ENCODE measurements at places on chromosomes 3 and 15.

DNA sequence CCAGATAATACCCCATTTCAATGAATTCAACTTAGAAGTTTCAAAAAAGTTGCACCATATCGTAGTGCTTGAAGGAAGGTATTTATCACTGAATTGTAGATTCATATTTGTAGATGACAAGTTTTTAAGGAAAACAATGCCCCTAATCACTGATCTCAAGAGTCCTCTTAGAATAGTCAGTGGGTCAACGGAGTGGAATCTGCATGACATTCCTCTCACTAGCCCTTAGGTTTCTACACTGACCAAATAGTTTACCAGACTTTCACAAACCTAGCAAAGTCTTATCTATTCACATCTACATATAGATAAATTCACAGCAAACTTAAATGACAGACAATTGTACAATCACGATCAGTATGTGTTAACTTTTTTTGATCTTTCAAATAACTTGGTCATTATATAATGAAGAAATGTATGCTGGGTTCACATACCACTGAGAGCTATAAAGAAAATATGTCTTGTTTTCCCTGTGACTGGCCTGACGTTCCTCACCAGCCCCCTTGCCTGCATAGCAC is 35.7 kb upstream of the PHLDB2 start:
- DNase-seq: no peak

DNA sequence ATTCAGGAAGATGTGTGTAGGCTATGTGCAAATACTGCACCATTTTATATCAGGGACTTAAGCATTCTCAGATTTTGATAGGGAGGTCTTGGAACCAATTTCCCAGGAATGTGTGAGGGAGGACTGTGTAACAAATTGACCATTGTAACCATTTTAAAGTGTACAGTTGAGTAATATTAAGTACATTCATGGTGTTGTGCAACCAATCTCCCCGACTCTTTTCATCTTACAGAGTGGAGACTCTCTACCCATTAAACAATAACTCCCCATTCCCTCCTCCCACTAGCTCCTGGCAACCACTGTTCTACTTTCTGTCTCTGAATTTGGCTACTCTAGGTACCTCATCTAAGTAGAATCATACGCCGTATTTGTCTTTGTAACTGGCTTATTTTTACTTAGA is 5.1 kb downstream of the RCN2 start:
- DNase-seq: no peak

GRCh38 chr3:2343031-2343682 is 244.5 kb downstream of the CNTN4 start:
- no peak for DNase-seq

DNA sequence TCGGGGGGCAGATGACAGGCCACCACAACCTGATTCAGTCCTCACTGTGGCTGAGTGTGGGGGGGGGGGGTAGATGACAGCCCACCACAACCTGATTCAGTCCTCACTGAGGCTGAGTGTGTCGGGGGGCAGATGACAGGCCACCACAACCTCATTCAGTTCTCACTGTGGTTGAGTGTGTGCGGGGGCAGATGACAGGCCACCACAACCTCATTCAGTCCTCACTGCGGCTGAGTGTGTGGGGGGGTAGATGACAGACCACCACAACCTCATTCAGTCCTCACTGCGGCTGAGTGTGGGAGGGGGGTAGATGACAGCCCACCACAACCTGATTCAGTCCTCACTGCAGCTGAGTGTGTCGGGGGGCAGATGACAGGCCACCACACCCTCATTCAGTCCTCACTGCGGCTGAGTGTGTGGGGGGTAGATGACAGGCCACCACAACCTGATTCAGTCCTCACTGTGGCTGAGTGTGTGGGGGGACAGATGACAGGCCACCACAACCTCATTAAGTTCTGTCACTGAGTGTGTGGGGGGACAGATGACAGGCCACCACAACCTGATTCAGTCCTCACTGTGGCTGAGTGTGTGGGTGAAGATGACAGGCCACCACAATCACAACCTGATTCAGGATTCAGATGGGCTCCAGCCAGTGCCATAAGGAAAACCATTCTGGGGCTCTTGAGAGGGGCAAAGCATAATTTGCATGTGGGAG is 16.9 kb downstream of the ZNF717 start:
- DNase-seq: no peak

- no peak for DNase-seq
Measured at GRCh38 chr15:94398001-94398400, 166.6 kb downstream of the MCTP2 start.

GRCh38 chr3:191216510-191216909 is 17.5 kb downstream of the OSTN start:
- no peak for DNase-seq

DNA sequence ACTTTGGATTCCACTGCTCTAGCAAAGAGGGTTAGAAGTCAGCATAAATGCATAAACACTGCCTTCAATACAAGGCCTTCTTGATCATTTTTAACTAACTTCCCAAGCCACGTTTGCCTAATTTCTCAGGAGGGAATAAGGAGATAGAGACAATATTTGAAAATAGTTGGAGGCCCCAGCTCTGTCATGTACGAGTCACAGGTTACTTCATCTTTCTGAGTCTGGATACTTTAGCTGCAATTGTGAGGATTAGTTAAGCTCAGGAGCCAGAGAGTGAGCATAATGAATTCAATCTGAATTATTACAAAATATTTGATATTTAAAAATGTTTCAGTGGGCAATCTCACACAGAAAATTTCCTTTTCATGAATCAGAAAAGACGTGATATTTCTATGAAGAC is 298.9 kb downstream of the SHOX2 start:
- no peak for DNase-seq

DNA sequence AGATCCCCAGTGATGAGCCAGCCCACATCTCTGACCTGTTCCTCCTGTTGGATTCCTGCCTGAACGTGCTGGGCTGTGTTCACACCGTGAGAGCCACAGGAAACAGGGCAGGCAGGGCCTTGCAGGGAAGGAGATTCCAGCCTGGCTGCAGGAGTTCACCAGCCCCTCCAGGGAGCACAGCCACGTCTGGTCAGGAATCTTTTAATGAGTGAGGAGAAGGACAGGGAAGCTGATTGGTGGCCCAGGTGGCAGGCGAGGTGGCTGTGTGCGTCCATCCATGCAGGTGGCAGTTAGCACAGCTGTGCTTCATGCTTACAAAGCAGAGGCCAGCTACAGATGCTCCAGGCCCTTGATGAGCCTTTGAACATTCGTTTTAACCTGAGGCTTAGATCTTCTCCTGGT is 10.5 kb downstream of the LRRK1 start:
- no peak for DNase-seq

- DNase-seq: no peak
Measured at GRCh38 chr3:104909198-104909597, 457.5 kb upstream of the ALCAM start.

- no peak for DNase-seq
Measured at GRCh38 chr15:32646291-32646690, 4.8 kb downstream of the SCG5 start.

- no peak for DNase-seq
Measured at GRCh38 chr3:62771331-62772072, 103.7 kb downstream of the CADPS start.

DNA sequence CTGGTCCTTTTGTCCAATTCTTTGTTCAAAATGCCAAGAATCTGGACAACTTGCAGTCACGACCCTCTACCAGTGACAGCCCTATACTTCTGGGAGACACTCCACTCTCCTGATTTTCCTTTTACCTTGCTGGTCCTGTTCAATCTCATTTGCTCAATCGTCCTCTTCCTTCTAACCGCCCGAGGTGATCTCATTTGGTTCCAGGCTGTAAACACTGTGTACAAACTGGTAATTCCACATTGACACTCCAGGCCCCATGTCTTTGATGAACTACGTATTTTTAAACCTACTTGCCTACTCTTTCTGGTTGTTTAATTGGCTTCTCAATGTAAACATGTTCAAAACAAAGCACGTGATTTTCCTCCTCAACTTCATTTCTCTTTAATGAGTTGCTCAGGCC is 23.7 kb upstream of the C3orf49 start:
- no peak for DNase-seq

DNA sequence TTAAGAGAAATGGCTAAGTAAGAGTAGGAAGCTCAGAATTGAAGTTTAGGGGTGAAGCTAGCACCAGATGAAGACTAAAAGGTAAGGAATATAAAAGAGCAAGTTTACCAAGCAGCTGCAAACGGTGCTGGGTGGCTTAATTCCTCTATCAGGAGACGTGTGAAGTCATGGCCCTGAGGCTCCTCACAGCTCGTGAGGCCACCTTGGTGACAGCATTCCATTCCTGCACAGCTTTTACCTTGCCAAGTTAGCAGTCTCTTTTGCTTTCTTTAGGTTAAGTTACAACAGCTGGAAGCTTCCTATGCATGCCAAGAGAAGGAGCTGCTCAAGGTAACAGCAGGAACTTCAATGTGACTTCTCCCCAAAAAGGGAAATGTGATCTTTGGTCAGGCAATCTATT is 6.4 kb downstream of the TMCO5A start:
- DNase-seq: no peak

DNA sequence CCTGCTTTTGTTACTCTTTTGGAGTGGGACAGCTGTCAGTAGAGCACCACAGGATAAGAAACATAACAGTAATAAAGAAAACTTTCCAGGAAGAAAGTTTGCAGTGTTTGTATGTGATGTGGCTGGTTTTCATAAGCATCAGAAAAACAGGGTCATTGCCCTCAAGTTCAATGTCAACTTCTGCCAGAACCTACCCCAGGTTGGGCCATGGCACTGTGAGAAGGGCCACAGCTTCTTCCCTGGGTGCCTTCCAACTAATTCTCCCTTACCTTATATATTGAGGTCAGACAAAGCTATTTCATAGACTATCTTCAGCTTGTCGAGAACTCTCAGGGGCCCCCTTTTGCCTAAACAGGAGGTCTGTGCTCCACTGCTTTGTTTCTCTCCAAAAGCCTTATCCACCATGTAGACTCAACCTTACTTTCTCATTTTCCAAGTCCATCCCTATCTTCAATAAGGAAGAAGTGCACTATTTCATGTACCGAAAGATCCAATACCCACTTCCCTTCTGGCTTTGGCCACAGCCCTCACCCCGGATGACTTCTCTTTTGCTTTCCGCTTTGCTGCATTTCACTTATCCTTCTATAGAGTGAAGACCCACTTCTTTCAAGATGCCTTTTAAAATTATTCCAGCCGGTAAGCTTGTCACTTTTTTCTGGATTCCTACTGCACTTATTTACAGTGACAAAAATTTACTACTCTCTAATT is 38.2 kb upstream of the PLCL2 start:
- no peak for DNase-seq

- DNase-seq: no peak
Measured at GRCh38 chr3:52247409-52248164, 2.0 kb downstream of the PPM1M start.

DNA sequence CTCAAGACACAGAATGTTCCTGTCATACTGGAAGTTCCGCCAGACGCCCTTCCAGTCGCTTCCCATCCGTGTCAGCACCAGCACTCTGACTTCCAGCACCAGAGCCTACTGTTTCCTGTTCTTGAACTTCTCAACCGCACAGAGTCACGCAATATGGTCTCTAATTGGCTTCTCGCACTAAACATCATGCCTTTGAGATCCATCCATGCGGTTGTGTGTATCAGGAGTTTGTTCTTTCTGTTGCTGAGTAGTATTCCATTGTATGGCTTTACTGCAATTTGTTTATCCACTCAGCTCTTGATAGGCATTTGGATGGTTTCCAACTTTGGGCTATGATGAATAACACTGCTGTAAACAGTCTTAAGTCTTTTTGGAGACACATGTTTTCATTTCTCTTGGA is 112.1 kb downstream of the LRRK1 start:
- no peak for DNase-seq

GRCh38 chr3:14494279-14494972 is 45.7 kb downstream of the GRIP2 start:
- DNase-seq: no peak

DNA sequence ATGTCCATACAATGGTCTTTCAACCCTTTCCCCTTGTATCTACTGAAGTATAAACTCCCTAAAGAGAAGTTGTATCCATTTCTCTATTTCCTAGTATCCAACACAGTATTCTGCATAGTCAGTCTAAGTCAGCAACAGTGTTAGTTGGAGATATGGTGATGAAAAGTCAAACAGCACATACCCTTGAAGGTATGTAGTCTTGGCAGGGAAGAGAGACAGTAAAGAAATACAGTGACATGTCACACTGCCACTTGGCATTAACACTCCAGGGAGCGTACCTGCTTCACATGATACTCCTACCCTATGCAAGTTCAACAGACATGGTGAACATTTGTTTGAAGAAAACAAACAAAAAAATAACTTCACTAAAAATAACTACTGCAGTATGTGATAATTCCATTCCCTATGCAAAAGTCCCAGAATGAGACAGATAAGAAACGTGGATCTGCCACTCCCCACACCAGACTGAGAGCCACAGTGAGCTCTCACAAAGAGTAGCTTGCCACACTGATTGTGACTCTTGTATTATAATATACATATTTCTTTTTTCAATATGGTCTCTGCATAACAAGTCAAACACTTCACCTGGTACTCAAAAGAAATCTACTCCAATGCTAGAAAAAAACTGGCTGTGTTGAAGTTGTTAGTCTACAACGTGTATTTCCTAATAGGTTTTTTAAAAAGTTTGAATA is 5.9 kb downstream of the PDCD10 start:
- no peak for DNase-seq

- no peak for DNase-seq
Measured at GRCh38 chr3:2544212-2544611, 445.5 kb downstream of the CNTN4 start.

DNA sequence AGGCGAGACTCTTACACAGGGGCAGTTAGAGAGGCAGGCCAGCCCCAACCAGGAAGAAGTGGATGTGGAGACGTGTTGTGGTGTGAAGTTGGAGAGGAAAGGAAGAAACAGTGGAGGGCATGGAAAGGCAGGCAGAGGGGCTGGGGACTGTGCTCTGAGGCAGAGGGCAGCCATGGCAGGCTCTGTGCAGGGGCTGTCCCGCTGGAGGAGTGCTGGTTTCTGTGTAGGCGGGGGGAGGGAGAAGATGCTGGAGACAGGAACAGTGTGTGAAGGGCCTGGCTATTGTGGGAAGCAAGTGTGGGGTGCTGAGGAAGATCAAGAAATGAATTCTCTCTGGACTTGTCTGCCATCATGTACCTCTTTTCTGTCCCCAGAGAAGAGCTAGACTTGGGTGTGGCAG is 21.0 kb downstream of the SNAPC5 start:
- DNase-seq: no peak

- DNase-seq: no peak
Measured at GRCh38 chr3:72013084-72013483, 228.1 kb upstream of the PROK2 start.

GRCh38 chr15:29805043-29805707 is 17.1 kb downstream of the TJP1 start:
- no peak for DNase-seq

DNA sequence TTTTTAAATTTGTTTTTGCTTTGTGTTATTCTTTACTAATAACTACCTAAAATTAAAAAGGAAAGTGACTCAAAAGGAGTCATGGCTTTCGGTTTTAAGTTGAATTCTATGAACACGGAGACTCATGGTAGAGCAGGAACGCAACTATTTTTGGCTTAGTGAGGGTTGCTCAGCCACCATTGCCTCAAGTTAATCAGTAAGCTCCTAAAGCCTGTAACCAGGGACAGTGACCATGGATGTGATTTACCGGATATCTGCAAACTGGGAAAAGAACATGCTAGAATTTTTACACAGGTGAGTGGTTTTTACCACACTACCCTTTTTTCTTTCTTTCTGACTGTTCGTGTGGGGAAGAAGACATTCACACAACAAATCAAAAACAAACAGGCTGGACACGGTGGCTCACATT is 11.8 kb downstream of the SLC12A8 start:
- no peak for DNase-seq

- no peak for DNase-seq
Measured at GRCh38 chr3:80526153-80526552, 758.4 kb upstream of the ROBO1 start.
